ENCODE measurements at places on chromosomes 6 and 20.

DNA sequence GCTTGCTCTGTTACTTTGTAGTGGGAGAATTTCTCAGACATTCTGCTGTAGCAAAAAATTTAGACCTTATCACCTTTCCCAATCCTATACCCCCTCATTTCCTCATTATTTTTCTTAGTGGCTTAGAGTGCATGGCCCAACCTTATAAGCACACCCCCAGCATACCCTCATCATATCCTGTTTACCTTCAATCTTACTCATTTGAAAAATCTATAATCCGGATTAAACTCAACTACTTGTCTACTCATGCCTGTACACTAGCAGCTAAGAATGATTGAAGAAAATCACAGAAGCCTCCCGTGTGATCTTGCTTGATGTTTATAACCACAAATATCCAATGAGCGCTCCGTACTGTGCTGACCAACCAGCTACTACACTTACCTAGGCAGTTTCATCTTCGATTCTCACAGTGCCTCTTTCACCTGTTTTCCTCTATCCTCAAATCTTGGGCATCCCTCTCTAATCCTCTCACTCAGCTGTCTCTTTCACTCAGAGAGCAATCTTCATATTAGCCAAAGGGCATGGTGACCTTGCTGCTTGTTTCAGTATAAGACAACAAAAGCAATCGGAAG, 36.6 kb downstream of the AIG1 start:
- no peak for DNase-seq

DNA sequence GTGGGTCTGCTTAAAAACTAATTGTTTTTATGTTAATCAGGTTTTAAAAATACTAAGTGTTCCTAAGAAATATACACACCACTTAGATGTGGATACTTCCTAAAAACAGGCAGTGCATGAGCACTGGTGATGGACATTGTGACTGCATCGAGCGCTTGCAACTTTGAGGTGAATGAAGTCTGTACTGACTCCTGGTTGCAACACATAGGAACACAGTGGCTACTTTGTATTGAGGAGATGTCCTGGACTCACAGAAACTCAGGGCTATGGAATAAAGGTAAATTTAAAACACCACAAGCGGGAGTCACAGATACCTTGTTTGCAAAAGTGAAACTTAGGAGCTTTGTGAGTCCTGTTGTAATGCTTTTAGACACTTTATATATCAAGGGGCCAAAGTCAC, 55.6 kb upstream of the POLR1H start:
- no peak for DNase-seq

DNA sequence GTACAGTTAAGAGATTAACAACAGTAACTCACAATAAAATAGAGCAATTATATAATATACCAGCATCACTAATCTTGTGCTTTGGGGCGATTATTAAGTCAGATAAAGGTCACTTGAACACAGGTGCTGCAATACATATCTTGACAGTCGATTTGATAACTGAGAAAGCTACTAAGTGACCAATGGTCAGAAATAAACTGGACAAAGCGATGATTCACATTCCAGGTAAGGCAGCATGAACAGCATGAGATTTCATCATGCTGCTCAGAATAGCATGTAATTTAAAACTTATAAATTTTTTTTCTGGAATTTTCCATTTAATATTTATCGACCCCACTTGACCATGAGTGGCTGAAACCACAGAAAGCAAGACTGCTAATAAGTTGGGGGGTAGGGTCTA, 15.9 kb upstream of the ADGRF5 start:
- DNase-seq = no peak

DNA sequence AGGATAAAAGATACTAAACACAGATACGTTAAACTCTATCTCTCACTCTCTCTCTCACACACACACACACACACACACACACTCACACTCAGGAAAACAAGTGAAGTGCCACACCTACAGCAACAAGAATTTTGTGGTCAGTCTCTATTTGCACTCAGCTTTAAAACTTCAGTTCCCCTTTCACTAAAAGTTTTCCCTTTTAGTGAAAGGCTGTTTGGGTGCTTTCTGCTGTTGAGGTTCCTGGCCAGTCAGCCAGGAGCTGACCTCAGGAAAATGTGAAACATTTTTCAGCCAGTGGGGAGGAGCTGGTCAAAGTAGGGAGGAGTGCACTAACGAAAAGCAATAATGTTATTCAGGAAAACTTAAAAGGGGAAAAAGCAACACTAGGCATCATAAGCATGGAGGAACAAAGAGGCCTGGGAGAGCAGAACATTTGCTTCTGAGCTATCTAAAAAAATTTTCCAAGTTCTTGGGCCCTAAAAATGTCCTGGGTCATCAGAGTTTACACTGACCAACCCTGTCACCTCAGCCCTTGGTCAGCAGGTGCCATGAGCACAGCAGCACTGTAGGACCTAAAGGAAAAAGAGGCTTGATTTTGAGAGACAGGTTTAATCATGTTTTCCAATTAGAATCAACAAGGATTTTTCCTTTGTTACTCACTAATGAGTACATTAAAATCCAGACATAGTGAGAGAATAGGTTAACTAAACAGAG, 30.7 kb upstream of the NT5E start:
- no peak for DNase-seq

DNA sequence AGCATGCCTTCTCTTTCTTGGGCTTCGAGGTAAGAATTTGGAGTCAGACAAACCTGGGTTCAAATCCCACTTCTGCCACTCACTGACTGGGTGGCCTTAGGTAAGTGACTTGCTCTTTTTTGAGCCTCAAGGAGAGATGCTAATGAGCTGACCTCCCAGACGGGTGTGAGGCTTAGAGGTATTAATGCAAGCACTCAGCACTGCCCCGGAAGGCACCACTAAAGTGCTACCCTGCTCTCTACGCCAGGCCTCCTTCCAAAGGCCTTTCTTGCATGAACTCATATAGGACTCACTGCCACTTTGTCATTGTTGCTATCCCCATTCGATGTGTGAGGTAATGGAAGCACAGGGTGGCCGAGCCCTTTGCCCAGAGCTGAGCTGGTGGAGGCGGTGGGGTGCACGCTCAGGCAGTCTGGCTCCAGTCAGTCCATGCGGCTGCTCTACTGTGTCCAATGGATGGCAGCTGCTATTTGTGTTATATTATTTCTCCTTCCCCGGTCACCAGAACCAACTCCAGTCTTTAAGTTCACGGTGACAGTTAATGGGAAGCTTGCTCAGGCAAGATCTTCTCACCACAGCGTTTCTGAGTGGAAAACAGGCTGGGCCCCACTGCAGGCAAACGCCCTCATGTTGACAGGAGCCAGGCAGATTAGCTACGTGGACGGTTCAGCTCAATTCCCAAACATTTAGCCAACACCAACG, 55.2 kb upstream of the MLN start:
- no peak for DNase-seq

DNA sequence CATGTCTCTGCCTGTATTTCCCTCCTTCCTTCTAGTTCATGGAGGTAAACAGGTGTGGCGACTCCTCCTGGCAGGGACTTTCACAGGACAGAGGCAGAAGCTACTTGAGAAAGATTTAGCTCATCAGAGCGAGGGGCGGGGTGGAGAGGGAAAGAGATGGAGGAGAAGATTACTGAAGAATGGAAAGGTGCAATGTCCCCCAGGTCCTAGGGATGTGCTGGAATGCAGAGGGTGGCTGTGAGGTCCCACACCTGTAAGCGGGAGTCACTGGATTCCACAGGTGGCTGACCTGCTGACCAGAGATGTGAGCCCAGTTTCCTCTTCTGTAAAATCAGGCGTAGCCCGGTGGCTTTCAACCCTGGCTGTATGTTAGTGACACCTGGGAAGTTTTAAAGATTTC, 199.2 kb upstream of the SULF2 start:
- DNase-seq = no peak

- DNase-seq = no peak
Observed at GRCh38 chr6:167470101-167470835, 145.4 kb downstream of the TTLL2 start.

GRCh38 chr6:24744911-24745310, 26.0 kb upstream of the C6orf62 start:
- DNase-seq = no peak

Measured in stimulated activated CD4-positive, alpha-beta T cell treated with anti-CD3 and anti-CD28 coated beads, TNF-alpha, amount 100 ng/mL, for 24 hours (primary cell).